ENCODE measurements at places on chromosomes 11 and 22.

GRCh38 chr22:36921309-36922104 lies 8.1 kb downstream of the CSF2RB start:
- no peak for DNase-seq

DNA sequence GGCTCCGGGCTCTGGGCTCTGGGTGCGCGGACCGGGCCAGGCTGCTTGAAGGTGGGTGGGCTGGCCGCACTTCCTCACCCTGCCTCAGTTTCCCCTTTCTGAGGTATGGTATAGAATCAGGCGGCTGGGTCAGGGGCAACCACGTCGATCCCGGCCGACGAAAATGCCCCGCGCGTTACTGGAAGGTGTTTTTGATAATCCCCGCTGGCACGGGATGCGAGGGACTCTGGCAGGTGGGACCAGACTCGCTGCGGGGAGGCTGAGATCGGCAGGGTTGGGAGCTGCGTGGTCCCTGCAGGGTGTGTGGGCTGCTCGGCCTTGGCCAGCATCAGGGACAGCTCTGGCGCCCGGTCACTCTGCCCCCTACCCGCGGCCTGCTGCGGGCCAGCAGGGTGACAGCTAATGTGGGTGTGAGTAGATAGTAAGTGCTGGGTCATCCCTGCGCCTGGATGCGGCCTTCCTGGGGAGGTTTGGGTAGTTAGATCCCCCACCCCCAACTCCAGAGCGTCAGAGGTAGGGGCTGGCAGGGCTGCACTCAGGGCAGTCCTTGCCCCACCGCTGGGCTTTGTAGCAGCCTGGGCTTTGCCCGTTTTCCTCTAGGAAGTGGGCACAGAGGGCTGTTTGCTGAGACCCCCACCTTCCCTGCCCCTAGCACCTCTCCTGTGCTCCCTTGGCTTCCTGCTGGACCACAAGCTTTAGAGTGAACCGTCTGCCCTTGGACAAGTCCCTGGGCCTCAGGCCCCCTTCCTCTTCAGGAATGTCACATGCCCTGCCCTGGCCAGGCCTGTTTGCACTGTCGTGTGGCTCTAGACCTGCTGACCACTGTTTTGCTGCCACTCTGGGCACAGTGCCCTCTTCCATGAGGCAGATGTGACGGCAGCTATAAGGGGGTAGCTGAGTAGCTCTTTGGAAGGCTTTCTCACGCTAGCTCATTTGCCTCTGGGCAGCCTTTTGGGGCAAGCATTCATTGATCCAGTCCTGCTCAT lies 579 bp downstream of the TANGO2 start:
- DNase-seq = no peak

DNA sequence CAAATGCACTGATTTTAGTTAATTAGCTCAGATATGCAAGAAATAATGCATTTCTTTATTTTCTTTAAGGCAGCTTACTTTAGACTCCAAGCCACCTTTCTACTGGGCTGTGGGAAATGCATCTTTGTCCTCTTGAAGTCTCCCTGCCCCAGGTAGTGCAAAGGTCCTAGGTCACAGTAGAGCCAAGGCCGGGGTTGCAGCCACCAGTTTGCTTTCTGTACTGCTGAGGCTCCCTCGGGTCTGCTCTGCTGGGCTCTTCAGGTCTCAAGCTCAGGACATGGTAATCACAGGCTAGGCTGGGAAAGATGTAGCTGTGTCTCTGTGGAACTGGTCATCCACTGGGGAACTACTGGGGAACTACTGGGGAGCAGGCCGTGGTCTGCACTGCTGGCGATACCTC lies 25.4 kb upstream of the THY1 start:
- no peak for DNase-seq

GRCh38 chr11:66694732-66695207 lies 17.1 kb upstream of the RBM4B start:
- peak; percentile 93 for DNase-seq

DNA sequence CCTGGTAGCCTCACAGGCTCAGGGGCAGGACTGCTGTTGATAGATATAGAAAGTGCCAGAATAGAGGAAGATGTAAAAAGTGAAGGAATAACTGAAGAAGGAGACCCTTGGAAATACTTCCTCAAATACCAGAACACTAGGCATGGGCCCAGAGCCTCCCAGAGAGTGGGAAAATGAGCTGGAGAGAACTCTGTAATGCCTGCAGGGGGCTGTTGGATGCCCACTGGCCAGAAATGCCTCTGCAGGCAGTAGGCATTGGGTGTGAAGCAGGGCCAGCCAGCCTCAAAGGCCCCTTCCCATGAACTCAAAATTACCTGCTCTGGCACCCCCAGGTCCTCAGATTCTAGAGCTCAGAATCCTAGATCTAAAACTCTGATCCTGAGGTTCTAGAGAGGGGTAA lies 15.1 kb downstream of the P2RY2 start:
- DNase-seq = no peak

GRCh38 chr11:119580081-119580480 lies 148.9 kb downstream of the NECTIN1 start:
- DNase-seq = no peak

GRCh38 chr22:32830957-32831356 lies 29.5 kb downstream of the TIMP3 start:
- DNase-seq = no peak

GRCh38 chr22:43424666-43425630 lies 13.1 kb downstream of the MPPED1 start:
- DNase-seq = no peak

- DNase-seq = no peak
Observed at GRCh38 chr11:45045683-45046471, 95.2 kb upstream of the TP53I11 start.

GRCh38 chr11:10197091-10197490 lies 96.9 kb downstream of the SBF2 start:
- no peak for DNase-seq

GRCh38 chr11:72292106-72292785 lies 48.3 kb upstream of the PHOX2A start:
- no peak for DNase-seq

DNA sequence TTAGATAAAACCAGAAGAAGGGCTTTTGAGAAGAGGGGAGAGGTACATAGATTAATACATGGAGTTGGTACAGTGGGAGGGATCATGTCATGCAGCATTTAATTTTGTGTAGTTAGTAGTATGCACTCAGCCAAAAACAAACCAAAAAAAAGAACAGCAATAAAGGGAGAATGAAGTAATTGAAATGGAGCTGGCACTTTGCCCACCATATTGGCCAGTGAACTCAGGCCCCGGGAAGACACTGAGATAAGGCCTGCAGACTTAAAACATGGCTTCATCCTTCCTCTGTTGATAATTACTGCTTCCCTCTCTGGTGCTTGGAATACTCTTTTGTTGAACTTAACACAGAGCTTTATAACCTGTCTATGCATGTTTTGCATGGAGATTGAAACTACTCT lies 3.1 kb downstream of the PANX1 start:
- no peak for DNase-seq

GRCh38 chr22:17764036-17764435 lies 10.2 kb downstream of the BID start:
- no peak for DNase-seq

- no peak for DNase-seq
Observed at GRCh38 chr11:111063726-111064517, 181.6 kb upstream of the POU2AF2 start.

GRCh38 chr11:126603486-126603885 lies 248.0 kb downstream of the ST3GAL4 start:
- DNase-seq = no peak

GRCh38 chr22:43890901-43891331 lies 897 bp downstream of the PNPLA5 start:
- no peak for DNase-seq

- no peak for DNase-seq
Observed at GRCh38 chr11:198236-198806, 5.4 kb downstream of the SCGB1C1 start.

DNA sequence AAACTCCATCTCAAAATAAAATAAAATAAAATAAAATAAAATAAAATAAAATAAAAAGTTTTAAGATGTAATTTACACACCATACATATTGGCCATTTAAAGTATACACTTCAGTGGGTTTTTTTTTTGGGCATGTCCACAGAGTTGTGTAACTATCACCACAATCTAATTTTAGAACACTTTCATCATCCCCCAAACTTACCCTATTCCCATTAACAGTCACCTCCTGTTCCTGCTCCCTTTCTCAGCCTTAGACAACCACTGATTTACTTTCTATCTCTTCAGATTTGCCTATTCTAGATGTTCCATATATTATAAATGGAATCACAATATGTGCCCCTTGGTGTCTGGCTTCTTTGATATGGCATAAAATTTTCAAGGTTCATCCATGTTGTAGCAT lies 4.6 kb upstream of the ACER3 start:
- DNase-seq = no peak

GRCh38 chr11:66877588-66878385 lies 20.9 kb downstream of the LRFN4 start:
- DNase-seq = no peak

DNA sequence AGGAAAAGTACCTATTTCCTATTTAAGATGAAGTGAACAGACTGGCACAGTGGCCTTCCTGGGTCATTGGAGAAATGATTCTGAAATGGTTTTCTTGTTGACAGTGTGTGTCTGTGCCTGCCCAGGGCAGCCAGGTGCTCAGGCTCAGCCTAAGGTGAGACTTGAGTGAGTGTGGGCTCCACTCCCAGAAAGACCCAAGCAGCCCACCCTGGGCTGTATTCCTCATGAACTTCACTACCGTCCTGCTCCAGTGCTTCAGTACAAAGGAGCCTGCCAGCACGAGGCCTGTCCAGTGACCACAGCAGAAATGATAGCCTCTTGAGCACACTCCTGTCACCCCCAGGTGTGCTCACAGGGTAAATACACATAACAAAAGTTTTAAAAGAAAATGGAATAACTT lies 49.5 kb downstream of the GAB4 start:
- DNase-seq = no peak

DNA sequence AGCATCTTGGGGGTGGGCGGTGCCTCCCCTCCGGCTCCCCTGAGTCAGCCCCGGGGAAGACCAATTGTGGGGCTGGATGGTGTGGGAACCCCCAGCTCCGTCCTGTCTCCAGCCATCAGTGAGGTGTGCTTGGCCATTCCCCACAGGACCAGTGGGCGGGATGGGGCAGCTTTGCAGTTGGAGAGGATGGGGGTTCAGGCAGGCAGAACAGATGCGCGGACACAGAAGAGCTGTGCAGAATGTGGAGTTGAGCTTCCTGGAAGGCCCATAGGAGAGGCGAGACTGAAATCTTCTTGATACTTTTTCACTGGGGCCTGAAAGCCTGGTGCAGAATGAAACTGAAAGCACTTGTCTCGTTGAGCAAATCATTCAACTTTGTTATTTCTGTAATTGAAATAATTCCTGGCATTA lies 23.8 kb downstream of the PARVB start:
- no peak for DNase-seq

GRCh38 chr11:37642296-37642695 lies 1044.3 kb upstream of the RAG2 start:
- no peak for DNase-seq

Data from SK-N-DZ (cell line).